ENCODE measurements at places on chromosomes 5 and 9. TPM values are rescaled to one million over a fixed set of nuclear protein-coding genes. Genes with fewer than 3 reads are reported as not detected.

GRCh38 chr9:129365196-129365595, 187.1 kb upstream of the IER5L start:
- DNase-seq: no peak

DNA sequence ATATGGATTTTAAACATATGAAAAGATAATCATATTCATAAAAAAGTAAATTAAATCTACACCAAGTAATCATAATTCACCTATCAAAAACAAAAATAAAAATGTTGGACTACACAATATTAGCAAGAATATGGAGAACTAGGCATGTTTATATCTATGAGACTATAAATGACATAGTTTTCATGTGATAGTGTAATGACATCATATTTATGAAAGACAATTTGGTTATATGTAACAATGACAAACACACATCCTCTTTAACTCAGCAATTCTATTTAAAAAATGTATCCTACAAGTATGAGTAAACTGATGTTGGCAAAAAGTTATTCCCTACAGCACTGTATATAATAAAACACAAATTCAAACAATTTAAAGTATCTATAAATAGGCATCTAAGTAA, 312.3 kb downstream of the EDIL3 start:
- DNase-seq: no peak

- DNase-seq: no peak
Measured at GRCh38 chr9:98821831-98822230, 14.4 kb downstream of the GALNT12 start.

DNA sequence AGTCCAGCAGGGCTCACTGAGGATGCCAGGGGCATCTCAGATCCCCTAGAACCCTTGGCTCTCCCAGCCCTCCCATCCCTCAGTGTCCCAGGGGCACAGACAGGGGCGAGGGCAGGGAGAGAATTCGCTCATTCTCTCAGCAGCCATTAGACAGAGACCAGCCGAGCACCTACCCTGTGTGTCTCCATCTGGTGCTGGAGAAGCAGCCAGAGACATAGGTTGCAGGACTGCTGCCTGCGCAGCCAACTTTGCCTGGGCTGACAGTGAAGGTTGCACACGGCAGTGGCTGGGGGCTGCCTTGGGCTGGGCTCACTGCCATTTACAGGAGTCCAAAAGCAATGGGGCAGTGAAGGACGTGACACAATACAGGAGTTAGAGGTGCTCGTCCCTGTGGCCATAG, 60.9 kb downstream of the OLFM1 start:
- no peak for DNase-seq

DNA sequence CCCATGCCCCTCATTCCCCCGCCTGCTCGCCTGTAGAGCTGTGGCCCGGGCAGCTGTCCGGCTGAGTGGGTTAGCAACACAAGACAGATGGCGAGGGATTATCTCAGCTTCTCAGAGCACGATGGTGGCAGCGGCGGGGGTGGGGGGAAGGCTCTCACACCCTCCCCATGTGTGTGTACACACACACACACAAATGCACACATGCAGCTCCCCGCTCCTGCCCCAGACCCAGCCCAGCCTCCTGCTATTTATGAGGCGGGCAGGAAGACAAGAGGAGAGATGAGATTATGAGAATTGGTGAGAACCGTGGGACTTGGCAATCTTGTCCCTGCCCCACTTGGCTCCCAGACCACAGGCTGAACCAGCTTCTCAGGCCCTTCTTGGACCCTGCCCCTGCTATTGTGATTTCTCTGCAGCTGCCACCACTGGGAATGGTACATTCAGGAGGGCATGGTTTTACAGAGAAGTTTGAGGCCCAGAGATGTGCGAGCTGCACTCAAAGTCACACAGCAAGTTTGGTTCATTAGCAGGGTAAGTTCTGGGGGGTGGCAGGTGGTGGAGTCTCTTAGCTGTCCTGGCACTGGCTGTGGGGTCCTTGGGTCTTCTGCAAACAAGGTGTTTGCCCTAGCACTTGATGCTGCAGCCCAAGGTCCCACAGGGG, 51.0 kb upstream of the PSD2 start:
- DNase-seq: no peak

GRCh38 chr5:60352992-60353599, 346.9 kb downstream of the DEPDC1B start:
- DNase-seq: no peak

DNA sequence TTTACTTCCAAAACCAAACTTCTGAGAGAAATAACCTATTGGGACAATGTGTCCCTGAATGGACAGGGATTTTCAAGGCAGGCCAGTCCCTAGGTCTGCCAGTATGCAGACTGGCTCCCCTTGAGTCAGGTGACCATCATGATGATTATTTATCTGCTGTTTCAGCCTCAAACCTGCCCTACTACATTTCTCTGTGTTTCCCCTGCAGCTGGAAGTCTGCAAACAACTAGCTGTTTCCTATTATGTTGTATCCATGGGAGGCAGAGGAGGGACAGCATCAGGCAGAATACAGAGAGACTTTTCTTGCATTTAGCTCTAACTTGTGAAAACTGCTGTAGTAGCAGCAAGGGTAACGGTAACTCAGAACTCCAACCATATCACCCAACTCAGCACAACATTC, 36.2 kb upstream of the IFNK start:
- DNase-seq: no peak

Gene LRRTM2
- polyA plus RNA-seq: not detected

Gene TAS2R1
- polyA plus RNA-seq: not detected

Gene SLC6A7
- polyA plus RNA-seq: not detected

Gene SGCD
- not detected for polyA plus RNA-seq

Gene SLC1A1
- not detected for polyA plus RNA-seq

Data from naive thymus-derived CD4-positive, alpha-beta T cell (primary cell).